ENCODE measurements at places on chromosomes 6 and 20. TPM values are rescaled to one million over a fixed set of nuclear protein-coding genes. Genes with fewer than 3 reads are reported as not detected.

DNA sequence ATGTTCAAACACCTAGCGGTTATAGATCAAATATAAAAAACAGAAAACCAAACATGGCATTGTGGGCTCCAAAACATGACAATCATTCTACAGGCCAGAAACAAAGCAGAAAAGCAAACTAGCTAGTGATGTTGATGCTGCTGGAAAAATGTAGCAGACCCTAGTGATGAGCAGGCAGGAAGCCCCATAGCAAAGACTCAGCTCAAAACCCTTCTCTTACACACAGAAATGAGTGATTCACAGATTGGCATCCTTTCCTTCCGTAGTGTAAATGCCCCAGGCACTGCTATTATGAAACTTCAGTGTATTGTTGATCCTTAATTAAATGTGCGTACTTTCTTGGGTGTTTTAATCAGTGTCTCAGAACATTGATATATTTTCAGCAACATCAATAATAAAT lies 425.1 kb downstream of the UTRN start:
- no peak overlapping the region for H3K27ac ChIP-seq
- no peak overlapping the region for H3K4me3 ChIP-seq

DNA sequence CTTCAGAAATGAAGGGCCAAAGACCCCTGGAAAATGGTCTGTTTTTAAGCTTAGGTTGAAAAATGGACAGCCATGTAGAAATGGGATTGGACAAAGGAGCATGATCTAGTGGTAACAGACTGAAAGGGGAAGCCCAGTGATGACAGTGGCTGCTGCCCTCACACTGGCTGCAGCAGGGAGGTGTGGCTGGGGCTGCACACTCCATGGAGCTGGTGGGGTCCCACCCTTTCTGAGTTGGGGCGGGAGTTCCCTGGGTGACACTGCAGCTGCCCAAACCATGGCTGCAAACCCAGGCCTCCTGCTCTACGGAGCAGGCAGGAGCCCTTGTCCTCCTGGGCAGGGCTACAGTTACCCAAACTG lies 8.5 kb upstream of the PACSIN1 start:
- no peaks in the 10 kb centered on the region for H3K36me3 ChIP-seq
- H3K4me3 ChIP-seq: no peak overlapping the region
- no peak for DNase-seq
- no peak overlapping the region for H3K27ac ChIP-seq
- H3K4me1 ChIP-seq: no peaks in the 10 kb centered on the region

GRCh38 chr20:53216478-53216855 lies 244.3 kb downstream of the TSHZ2 start:
- no peaks in the 10 kb centered on the region for H3K27me3 ChIP-seq
- no peak for DNase-seq
- H3K36me3 ChIP-seq: no peaks in the 10 kb centered on the region
- H3K27ac ChIP-seq: no peak overlapping the region
- H3K4me3 ChIP-seq: no peak overlapping the region

Gene GTPBP2
- total RNA-seq: 26.2 TPM

Data from spinal cord (tissue), 10 donors.